Inflammatory macrophage (primary cell): ENCODE measurements at places on chromosomes 5 and 9.

GRCh38 chr9:132239999-132240840 is 78.4 kb downstream of the NTNG2 start:
- DNase-seq = no peak

DNA sequence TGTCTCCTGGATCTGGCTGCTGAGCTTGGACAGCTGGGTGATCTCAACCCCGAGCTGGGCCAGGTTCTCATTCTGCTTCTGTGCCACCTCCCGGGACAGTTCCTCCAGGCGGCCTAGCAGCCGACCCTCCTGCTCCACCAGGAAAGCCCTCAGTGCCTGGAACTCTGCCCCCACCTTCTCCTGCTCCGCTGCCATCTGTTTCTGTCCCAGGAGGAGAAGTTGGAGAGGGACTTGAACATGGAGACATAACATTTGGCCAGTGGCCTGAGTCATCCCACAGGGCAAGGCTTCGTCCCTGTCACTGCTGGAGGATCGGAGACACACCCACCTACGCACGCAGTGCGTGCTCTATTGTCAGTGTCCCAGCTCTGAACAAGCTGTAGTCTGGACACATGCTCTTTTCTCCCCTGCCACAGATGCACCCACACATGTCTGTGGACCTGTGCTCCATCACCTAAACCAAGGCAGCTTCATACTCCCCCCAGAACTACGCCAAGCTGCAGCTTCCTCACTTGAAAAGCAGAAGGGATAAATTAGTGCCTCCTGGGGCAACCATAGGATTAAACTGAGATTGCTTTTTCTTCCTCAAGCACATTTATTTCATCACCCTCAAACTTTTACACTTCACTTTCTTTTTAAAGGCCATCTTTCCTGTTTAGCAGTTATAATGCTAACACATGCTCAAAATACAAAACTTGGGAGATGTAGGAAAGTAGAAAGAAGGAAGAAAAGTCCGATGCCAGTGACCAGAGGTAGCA is 4.9 kb downstream of the TRIM7 start:
- peak; percentile 46 for DNase-seq

- DNase-seq = peak; percentile 7
These were observed 30.0 kb upstream of the TRIO start for GRCh38 chr5:14112998-14113652.

- no peak for DNase-seq
These were observed 679 bp downstream of the SMC5 start for GRCh38 chr9:70259512-70259802.

DNA sequence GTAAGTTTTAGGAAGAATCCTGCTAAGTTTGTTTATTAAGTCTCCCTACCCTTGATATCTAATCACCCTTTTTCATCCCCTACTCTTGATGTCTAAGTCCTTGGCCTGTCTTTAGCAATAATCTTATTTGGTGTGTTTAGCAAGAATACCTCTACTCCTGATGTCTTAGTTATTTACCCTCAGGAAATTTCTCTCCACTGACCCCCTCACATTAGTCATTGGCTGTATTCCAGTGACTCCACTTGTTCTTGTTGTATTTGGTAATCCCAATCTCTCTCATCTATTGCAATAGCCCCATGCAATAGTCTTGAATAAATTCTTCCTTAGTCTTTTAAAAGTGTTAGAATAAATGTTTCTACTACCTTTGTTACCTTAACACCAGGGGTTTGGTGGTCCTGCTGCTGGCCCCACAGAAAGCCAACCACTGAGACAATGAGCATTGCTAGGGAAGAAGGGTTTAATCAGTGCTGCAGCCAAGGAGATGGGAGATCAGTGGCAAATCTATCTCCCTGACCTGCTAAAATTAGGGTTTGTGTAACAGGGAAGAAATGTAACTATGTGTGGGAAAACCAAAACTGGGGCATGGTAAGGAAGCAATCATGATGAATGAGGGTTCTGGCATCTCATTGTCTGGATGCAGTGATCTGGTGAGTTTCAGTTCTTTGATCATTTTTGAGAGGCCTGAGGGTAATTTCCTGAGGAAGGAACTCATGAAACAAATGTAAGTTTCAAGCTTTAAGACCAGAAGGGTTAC is 236.4 kb upstream of the DAB2 start:
- DNase-seq = no peak

- no peak for DNase-seq
These were observed 737.7 kb downstream of the TLE1 start for GRCh38 chr9:80951675-80952074.

GRCh38 chr9:76177931-76178330 is 216.3 kb downstream of the RFK start:
- DNase-seq = no peak

DNA sequence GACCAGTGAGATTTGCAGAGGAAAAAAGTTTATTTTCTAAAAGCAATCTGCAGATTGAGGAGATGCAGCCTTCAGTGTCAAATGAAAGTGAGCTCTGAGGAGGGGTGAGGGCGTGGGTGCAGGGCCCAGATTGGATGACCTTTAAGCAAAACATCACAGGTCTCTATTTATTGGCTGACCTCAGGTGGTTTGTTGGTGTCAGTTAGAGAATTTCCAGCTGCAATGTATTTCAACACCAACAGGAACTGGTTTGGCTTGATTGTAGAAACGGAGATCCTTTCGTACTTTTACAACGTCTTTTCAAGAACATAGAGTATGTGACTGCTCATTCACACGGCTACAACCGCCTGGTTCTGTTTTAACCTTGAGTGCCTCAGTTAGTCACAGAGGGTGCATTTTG is 1069.1 kb downstream of the EFNA5 start:
- no peak for DNase-seq

DNA sequence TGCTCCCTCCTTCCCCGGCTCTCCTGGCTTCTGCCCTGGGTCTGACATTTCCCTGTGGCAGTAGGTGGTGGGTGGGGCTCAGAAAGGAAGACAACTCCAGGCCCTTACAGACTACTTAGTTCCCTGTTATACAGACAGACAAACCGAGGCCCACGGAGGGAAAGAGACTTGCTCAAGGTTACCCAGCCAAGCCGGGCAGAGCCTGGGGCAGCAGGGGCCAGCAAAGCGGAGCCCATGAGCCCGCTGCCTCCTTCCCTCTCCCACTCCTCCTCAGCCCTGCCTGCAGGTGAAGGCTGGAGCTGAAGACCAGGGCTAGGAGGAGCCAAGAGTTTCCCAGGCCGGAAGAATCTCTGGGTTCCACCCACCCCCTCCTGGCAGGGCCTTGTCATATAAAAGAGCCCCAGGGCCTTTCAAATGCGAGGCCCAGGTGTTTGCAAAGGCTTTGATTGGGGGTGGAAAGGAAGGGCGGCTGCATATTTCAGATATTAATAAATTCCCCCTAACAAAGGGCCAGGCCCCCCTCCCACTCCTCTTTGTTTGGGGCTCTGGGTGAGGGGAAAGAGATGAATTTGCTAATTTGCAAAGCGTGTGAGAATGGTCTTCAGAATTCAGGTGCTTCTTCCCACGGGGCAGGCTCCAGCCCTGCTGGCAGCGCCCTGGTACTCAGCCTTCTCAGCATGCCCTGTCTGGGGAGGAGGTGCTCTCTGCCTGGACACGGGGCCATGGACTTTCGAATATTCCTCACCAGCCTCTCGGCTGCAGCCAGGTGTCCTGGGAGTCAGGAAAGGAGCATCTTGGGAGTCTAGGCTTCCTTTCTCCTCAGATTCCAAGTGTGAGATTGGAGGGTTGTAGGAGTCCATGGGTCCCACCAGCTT is 21.5 kb downstream of the SLC6A7 start:
- DNase-seq = peak; percentile 50

DNA sequence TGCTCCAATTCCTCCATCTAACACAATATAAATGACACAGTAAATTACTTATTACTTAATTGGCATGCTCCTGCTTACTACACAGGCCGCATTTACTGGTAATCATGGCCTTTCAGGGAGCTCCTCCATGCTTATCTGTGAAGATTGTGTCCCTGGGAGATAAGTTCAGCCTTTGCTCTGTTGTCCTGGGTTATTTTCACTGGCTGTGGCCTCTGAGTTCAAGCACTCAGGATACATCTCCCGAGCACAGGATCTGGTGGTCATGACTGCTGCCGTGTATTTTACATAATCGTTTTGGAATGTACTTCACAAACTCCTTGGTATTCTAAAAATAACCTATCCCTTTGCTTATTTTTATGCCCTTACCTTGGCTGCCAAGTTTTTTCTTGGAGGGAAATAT is 215.7 kb downstream of the ICE1 start:
- DNase-seq = no peak

DNA sequence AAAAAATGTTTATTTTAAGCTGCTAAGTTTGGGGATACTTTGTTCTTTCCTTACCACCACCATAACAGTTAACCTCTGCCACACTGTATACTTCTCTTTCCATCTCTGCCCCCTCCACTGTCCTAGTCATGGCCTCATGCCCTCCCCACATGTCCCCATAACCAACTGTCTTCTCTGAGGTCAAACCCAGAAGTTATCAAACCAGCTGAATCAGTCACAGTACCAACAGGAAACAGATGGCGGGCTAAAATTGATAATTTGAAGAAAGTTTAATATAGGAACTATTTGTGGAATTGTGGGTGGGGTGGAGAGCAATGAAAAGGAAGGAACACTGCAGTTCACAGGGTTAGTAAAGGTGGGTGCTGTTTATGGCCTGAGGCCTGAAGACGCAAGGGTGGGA is 5.7 kb upstream of the DCTN4 start:
- DNase-seq = peak; percentile 81

DNA sequence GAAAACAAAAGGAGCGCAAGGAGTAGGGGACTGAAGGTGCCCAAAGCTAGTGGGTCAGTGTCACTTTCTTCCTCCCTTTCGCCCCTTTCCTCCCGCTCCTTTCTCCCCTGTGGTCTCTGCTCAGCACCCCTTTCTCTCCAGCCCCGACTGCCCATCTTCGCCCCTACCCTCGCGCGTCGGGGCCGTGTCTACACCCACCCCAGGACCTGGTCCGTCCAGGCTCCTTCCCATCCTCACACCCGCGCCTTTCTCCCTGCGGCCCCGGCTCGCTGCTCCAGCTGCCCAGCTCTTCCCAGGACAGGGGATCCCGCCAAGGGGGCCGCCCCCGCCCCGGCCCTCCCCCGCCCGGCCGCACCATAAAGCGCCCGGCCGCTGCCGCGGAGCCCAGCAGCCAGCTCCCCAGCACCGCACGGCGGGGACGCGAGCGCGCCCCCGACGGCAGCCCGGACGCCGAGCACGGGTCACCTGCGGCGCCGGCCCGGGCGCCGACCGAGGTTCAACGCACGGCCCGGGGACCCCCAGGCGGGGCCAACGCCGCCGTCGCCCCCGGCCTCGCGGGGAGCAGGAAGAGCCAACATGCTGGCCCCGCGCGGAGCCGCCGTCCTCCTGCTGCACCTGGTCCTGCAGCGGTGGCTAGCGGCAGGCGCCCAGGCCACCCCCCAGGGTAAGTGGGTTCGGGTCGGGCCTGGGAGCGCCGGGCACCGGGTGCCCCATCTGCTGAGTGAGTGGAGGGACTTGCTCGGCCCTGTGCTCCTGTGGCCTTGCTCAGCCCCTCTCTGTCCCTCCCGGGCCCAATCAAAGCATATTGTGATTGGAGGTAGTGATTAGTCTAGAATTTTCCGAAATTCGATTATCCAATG is at the start of gene THBS4:
Gene THBS4, plus strand, starts transcription at position 387 of the 860 bp plus-strand sequence. Its CDS starts 190 bp downstream, at position 577.
- no peak for DNase-seq

GRCh38 chr5:124751031-124751430 is 4.6 kb upstream of the ZNF608 start:
- no peak for DNase-seq

GRCh38 chr9:75046725-75047345 is 18.7 kb upstream of the CARNMT1 start:
- DNase-seq = no peak

- no peak for DNase-seq
These were observed 342.4 kb upstream of the CD180 start for GRCh38 chr5:67538855-67539506.

DNA sequence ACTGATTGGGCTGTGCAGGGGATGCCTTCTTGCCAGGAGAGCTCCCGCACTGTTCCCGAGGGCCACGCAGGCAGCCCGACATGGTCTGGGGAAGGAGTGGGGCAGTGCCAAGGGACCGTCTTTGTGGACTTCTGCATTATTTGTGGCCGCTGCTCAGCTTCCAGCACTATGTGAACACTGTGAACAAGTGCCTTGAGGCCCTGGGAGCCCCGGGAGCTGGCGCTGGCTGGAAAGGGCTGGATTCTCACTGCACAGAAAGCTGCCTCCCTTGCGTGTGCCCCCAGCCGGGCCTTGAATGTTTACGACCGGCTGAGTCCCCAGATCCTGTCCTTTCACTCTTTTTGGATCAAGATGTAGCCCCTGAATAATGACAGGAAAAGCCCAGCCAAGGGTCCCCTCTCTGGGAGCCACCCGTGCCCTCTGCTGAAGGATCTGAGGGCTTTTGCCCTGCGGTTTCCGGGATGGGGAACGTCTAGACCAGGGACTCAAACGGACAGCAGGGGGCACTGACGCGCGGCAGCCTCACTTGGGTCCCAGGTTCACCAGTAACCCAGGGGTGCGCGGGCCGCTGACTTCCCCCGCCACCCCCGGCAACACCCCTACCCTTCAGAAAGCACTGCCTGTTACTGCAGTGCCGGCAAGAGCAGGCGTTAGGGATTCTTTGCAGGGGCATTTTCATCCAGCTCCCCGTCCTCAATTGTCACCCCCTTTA is 98.9 kb upstream of the FCN2 start:
- peak; percentile 4 for DNase-seq

DNA sequence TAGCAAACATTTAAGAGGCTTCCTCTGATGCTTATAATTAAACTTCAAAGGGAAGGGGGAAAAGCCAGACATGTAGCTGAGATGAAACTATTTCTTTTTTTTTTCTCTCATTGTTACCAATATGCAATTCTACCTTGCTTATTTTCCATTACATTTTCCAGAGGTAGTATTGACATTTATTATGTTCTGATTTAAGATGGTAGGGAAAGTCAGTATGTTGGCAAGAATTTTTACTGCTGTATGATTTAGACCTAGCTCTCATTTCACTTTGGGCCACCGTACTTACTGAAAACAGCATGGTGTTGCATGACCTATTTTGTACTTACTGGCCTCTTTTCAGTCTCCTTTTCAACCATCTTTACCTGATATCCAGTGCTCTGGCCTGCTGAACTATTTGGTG is 9.6 kb upstream of the SPINK6 start:
- DNase-seq = no peak

GRCh38 chr5:50684721-50685120 is 18.3 kb downstream of the PARP8 start:
- no peak for DNase-seq

- no peak for DNase-seq
These were observed 11.4 kb downstream of the FOXE1 start for GRCh38 chr9:97864396-97864795.

DNA sequence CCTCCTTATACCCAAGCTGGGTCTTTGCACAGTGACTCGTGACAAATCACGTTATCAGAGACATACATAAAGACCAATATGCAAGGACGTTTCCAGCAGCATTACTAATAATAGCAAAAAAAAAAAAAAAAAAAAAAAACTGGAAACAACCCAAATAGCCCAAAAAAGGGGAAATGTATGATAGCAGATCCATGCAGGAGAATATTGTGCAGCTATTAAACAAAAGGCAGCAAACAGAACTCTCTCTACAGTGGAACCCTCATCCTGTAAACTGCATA is 37.7 kb downstream of the C5orf15 start:
- peak; percentile 54 for DNase-seq
